GM10248 (cell line): ENCODE measurements at places on chromosomes 7 and 10.

DNA sequence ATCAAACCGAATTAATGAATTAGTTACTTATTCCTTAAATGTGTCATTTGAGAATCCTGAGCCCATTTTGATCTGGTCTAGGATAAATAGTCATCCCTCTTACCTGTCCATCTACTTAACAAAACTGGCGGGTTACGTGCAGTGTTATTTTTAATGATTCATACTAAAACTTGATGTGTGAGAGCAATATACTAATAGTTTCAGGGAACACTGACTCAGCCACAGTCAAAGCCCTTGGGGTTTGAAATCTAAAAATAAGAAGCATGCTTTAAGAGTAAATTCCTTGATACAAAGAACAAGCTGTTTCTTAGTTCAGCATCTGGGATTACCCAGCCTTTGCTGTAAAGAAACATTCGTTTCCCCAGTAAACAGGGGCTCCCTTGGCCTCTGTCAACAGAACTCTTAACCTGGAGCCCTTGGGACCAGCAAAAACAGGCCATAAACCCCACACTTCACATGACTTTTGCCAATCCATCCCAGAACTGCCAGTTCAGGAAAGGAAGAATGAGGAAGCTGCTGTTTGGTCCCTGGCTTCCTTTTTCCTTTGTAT lies 370.6 kb upstream of the IGFBP3 start:
- DNase-seq = no peak

- no peak for DNase-seq
Measured at GRCh38 chr10:68153473-68154210, 44.4 kb downstream of the MYPN start.

GRCh38 chr10:30103595-30104320 lies 44.4 kb upstream of the JCAD start:
- no peak for DNase-seq

GRCh38 chr7:22549667-22550513 lies 49.9 kb upstream of the STEAP1B start:
- DNase-seq = peak; percentile 46

DNA sequence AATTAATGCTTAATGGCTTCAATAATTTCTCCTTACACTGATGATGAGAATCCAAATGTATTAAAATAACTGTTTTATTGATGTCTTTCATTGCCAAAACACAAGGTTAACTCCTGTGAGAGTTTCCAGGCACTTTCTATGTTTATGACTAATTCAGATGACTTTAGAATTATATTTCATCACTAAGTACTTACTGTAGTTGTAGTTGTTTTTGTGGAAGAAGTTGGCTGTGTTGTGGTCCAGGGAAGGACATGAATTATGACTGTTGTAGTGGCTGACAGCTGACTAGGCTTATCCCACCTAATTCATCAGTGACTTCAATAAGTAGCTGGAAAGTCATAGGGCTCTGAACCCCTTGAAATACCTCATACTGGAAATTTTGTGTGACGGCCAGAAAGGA lies 254.8 kb downstream of the HGF start:
- no peak for DNase-seq

DNA sequence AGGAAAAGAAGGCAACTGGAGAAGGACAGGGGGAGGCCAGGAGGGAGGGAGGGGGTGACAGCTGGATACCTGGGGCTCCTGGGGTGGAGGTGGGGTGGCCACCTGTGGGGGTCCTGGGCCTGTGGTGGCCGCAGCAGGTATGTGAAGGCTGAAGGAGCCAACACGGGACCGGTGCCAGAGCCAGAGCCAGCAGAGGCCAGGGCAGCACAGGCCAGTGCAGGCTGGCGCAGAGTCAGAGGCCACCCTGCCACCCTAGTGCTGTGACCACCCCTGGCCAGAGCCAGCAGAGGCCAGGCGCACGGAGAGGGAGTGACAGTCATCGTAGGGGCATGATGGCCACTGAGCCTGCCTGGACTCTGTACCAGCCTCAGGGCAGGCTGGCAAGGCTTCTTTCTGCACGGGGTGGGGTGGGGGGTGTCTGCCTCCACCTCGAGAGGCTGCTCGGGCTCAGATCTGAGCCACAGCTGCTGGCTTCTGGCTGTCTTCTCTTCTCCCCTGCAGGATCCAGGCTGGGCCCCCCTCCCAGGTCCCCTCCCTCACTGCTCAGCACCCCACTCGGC lies 28.8 kb downstream of the YKT6 start:
- no peak for DNase-seq

- peak; percentile 14 for DNase-seq
Measured at GRCh38 chr7:123916240-123916724, 8.8 kb upstream of the SPAM1 start.

GRCh38 chr7:42700406-42701327 lies 211.2 kb downstream of the C7orf25 start:
- no peak for DNase-seq

DNA sequence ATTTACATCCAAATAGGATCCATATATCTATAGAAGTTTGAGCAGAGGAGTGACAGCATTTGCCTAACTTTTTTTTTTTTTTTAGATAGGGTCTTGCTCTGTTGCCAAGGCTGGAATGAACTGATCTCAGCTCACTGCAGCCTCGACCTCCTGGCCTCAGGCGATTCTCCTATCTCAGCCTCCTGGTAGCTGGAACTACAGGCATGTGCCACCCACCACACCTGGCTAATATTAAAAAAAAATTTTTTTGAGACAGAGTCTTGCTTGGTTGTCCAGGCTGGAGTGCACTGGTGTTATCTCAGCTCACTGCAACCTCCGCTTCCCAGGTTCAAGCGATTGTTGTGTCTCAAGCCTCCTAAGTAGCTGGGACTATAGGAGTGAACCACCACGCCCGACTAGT lies 15.1 kb downstream of the PPIA start:
- DNase-seq = no peak

DNA sequence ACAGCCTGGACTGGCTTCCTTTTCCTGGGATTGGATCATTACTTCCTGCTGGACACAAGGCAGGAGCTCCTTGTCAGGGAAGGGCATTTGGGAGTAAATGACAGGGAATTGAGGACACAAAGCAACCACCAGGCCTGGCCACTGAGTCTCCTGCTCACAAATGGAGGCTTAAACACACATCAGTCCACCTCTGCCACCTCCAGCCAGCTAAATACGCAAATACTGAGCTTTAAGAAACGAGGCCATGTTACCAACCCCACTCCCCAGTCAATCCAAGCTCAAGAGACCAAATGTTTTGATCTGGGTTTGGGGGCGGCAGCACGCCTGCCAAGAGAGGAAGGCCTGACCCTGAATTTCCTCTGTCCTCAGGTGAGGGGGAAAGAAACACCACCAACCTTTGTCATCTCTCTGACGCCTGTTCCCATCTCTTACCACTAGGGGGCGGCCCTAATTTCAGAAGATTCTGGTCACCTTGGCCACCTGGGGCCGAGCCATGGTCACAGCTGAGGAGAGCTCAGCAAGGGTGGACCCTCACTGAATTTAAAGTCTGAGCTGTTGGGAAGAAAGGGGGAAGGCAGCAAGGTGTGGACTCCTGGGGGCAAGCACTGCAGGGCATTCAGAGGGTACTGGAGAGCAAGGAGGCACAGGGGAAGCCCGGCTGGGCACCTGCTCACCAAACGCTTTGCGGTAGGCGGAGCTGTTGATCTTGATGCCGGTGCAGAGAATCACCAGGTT lies 16.5 kb downstream of the AIFM2 start:
- peak; percentile 83 for DNase-seq

DNA sequence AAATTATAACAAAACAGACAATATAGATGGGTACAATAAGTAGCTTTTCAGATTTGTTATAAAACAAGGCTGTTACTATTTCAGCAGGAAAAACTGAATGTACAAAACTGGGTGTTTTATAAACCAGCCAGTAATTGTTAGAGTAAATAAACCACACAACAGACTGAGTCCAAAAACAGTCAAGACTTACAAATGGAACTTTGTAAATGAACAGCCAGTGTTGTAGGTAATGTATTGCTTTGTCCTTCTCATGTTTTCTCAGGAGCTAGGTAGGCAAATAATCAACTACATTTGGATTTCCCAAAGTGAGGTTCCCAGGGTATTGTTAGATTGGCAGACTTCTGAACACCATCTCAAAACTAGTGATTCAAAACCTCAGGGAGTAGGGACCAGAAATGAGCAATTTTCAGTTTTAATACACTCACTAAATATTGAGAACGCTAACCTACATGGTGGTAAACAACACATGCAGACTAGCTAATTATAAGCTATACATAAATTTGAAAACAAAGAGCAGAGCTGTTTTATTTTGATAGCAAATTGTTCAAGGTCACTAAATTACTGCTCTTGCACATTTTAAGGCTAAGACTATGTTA lies 36.2 kb downstream of the HERPUD2 start:
- DNase-seq = no peak

GRCh38 chr10:70191161-70191971 lies 21.1 kb upstream of the SAR1A start:
- no peak for DNase-seq

GRCh38 chr7:157645539-157645938 lies 308.7 kb downstream of the DNAJB6 start:
- DNase-seq = no peak

GRCh38 chr7:83541187-83541960 lies 107.6 kb downstream of the SEMA3E start:
- no peak for DNase-seq

DNA sequence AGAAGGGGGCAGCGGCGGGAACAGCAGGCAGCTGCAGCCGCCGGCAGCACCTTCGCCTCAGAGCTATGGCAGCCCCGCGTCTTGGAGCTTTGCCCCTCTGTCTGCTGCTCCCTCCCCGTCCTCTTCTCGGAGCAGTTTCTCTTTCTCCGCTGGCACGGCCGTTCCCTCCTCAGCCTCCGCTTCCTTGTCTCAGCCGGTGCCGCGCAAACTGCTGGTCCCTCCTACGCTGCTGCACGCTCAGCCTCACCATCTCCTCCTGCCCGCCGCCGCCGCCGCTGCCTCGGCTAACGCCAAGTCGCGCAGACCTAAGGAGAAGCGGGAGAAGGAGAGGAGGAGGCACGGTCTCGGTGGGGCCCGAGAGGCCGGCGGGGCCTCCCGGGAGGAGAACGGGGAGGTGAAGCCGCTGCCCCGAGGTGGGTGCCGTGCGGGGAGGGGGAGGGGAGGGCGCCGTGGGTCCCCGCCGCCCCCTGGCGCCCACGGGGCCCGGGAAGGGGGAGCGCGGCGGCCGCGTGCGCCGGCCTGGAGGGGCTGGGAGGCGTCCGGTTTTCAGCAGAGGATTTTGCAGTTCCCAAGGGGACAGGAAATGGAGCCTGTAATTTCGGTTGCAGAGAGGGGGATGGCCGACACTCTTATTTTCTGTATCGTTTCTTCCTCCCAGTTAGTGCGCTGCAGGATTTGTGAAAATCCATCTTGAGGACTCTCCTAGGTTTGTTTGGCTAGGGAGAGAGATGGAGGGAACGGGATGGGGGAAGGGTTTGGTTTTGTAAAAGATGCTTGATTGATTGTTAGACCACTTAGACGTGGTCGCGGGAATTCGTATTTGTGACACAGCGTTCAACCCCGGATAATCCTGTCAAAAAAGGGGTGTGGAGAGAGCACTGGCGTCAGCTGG lies 630 bp downstream of the RSBN1L start:
- peak; percentile 37 for DNase-seq

DNA sequence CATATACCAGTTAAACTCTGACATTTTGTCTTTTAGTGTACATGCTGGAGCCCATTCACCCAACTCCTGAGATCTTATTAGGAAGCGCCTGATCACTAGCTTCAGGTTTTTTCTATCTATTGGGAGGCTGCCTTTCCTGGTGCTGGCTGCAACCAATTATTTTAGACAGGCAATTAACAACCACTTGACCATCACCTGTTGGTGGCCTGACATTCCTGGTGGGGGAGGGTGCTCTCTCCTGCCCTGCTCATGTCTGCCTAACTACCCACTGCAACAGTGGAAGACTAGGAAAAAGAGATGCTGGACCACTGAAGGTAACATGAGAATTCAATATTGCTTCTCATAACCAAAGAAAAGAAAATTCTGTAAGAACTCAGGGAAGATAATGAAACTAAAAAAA lies 190.3 kb upstream of the GRM3 start:
- no peak for DNase-seq

DNA sequence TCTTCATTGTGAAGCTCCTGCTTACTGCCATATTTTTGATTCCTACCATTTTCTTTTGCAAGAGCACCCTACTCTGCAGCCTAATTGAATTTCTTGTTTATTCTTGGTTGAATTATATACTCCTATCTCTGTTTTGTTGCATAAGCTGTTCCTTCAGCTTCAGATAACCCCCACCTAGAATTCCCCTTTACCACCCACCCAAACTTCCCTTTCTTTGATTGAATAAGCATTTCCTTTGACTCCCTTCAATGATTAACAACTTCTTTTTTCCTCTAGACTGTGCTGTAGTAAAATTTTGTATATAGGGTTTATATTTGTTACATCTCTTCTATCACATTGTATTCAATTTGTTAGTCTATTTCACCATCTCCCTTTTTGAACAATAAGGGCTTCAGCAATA lies 168.1 kb downstream of the GPR37 start:
- DNase-seq = no peak

GRCh38 chr7:30933124-30933974 lies 21.7 kb downstream of the AQP1 start:
- DNase-seq = peak; percentile 10

DNA sequence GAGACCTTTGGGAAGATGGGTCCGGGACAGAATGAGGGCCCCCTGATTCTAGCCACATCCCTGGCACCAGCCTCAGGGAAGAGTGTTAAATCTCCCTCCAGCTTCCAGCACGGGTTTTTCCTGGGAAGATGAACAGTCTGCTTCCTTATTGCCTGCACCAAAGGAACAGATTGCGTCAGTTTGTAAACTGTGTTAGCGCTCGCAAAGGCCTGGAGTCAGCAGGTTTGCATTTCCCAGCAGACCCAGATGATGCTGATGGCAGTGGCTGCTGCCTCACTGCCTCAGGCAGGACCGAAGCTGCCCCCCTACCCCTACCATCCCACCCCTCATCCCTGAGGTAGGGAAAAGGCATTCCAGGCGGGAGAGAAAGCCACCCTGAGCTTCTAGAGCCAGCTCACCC lies 34.6 kb upstream of the LRRC4 start:
- DNase-seq = no peak

DNA sequence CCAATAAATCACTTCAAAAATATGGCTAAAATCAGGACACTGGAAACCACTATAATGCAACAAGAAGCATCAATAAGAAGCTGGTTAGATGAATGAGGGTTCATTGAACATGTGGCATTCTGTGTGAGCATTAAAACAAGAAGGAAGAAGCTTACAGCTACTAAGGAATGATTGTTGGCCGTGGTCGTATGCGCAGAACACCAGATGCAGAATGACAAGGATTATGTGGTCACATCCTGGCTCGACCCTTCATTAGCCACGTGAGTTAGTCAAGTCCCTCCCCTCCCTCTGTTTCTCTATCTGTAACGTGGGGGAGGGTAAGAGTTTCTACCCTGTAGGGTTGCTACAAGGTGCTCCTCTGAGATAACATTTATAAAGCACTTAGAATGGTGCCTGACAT lies 174.3 kb downstream of the ADAM12 start:
- no peak for DNase-seq
